ENCODE measurements at places on chromosomes 1 and 21.

GRCh38 chr1:29641921-29642320, 405.6 kb downstream of the PTPRU start:
- DNase-seq = no peak

- no peak for DNase-seq
Observed at GRCh38 chr1:178472531-178472930, 24.2 kb downstream of the CLEC20A start.

DNA sequence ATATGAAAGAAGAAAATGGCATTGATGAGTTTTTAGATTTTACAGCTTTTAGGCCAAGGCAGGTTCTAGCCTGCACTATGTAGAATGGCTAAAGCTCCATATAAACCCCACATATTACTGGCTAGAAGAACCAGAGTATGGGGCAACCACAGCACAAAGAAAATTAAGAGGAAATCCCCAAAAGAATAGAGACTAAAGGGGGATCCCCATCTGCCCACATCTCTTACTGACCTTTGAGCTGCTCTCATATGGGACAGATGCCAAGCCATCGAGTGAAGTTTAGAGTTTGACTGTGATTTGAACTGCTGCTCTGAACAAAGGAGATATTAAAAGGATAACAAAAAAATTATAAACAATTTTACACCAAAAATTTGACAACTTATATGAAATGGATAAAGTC, 102.2 kb upstream of the HAO2 start:
- DNase-seq = no peak

DNA sequence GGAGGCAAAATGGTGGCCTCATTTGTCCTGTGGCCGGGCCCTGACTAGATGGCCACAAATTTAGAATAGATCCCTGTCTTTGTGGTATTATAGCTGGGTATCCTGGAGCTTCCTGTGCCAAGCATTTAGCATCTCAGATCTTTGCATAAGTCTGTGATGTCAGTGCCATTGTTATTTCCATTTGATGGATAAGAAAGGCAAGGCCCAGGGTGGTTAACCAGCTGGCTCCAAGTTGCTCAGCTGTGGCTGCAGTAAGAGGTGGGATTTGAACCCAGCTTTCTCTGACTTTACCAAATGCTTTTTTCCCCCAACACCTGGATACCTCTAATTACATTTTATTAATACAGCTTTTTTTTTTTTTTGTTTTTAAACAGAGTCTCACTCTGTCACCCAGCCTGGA, 11.7 kb upstream of the TNFRSF8 start:
- DNase-seq = no peak

GRCh38 chr21:39531840-39532239, 80.1 kb downstream of the SH3BGR start:
- DNase-seq = no peak

- no peak for DNase-seq
Observed at GRCh38 chr1:24609949-24610517, 33.1 kb upstream of the SRRM1 start.

DNA sequence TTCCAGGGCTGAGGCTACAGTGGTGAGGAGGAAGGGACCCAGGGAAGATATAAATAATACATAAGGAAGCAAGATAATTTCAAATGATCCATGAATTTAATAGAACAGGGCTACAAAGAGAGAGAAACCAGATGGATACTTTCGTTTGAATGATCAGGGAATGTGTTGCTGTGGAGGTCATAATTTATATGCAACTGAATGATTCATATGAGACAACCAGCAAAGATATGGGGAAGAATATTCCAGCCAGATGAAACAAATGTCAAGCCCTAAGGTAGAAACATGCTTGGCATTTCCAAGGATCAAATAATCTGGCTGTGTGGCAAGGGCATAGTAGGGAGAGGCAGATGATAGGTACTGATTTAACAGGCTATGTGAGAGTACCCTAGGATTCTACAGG, 84.8 kb upstream of the ZC3H11B start:
- no peak for DNase-seq

- no peak for DNase-seq
Observed at GRCh38 chr1:29599826-29600225, 363.5 kb downstream of the PTPRU start.

DNA sequence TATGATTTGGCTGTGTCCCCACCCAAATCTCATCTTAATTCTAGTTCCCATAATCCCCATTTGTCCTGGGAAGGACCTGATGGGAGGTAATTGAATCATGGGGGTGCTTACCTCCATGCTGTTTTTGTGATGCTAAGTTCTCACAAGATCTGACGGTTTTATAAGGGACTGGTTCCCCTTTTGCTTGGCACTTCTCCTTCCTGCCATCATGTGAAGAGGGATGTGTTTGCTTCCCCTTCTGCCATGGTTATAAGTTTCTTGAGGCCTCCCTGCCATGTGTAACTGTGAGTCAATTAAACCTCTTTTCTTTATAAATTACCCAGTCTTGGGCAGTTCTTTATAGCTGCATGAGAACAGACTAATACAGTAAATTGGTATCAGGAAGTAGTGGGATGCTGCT, 114.1 kb downstream of the ZNF648 start:
- no peak for DNase-seq
